ENCODE measurements at places on chromosomes 12 and 14.

DNA sequence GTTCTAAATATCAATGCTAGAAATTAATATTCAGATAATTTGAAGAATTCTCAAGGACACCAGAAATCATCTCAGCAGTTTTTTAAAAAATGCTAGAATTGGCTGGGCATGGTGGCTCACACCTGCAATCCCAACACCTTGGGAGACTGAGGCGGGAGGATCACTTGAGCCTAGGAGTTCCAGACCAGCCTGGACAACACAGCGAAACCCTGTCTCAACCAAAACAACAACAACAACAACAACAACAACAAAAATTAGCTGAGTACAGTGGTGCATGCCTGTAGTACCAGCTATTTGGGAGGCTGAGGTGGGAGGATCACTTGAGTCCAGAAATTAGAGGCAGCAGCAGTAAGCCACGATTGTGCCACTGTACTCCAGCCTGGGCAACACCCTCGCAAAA is 3.2 kb upstream of the MDP1 start:
- no peak for DNase-seq

- peak; percentile 36 for DNase-seq
Measured at GRCh38 chr12:90515199-90516175, 439.5 kb downstream of the CCER1 start.

DNA sequence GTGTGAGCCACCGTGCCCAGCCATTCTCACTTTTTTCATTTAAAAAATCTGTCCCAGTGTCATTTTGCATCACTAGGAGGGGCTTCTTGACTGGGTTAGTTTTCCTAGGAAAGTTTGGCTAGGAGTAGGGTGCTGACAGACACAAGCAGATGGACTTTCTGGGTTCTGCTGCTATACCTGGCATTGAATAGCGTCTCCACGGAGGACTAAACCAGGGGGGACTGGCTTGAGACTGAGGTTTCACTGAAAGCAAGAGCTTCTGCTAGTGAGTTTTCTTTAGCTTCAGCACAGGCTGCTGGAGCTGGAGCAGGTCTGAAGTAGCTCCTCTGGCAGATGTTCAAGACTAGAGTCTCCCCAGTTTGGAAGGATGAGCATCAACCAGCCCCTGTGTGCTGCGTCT is 1.4 kb downstream of the SLC10A1 start:
- no peak for DNase-seq

DNA sequence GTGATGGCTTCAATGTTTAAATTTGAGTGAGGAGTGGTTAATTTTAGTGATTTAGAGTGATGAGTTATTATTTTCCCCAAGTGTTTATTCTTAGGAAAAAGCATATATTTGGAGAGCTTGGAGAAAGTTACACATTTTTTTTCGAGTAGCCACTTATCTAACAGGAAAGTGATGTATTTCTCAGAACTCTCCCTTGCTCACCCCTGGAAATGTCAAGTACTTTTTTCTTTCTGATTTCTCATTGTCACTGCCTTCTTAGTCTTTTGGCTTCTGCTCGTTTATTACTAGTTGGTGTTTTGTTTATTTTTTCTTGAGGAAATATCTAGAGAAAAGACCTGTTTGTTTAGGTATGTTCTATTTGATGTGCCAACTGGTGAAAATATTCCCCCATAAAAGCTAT is 58.8 kb downstream of the AEBP2 start:
- DNase-seq: no peak

GRCh38 chr14:91112194-91112593 is 1.7 kb upstream of the DGLUCY start:
- DNase-seq: no peak

Measured in fibroblast of skin of abdomen (primary cell).